ENCODE measurements at places on chromosomes 16 and 17.

- H3K27ac ChIP-seq, result no peak overlapping the region
- H3K36me3 ChIP-seq, result no peaks in the 10 kb centered on the region
- peak; percentile 53 for DNase-seq
Observed at GRCh38 chr16:20598832-20599469, 22.8 kb upstream of the ACSM2B start.

GRCh38 chr16:66269617-66270332 is 96.7 kb upstream of the CDH5 start:
- H3K36me3 ChIP-seq, result no peaks in the 10 kb centered on the region
- H3K4me3 ChIP-seq, result no peak overlapping the region
- DNase-seq, result no peak
- no peaks in the 10 kb centered on the region for H3K27me3 ChIP-seq
- H3K27ac ChIP-seq, result no peak overlapping the region

- no peak overlapping the region for H3K27ac ChIP-seq
- no peaks in the 10 kb centered on the region for H3K27me3 ChIP-seq
Observed at GRCh38 chr16:14464192-14464591, 165.9 kb downstream of the PARN start.

- H3K27me3 ChIP-seq, result no peaks in the 10 kb centered on the region
- H3K36me3 ChIP-seq, result no peaks in the 10 kb centered on the region
- DNase-seq, result peak; percentile 63
- peaks cover 13% of the 10 kb centered on the region for H3K4me1 ChIP-seq
- peak overlapping the region; percentile 57 for H3K27ac ChIP-seq
Observed at GRCh38 chr17:28404812-28405570, 1.0 kb downstream of the SLC46A1 start.

GRCh38 chr17:72760368-72760767 is 332.1 kb downstream of the SLC39A11 start:
- no peak for DNase-seq
- H3K27ac ChIP-seq, result no peak overlapping the region
- no peak overlapping the region for H3K4me3 ChIP-seq
- no peaks in the 10 kb centered on the region for H3K27me3 ChIP-seq

DNA sequence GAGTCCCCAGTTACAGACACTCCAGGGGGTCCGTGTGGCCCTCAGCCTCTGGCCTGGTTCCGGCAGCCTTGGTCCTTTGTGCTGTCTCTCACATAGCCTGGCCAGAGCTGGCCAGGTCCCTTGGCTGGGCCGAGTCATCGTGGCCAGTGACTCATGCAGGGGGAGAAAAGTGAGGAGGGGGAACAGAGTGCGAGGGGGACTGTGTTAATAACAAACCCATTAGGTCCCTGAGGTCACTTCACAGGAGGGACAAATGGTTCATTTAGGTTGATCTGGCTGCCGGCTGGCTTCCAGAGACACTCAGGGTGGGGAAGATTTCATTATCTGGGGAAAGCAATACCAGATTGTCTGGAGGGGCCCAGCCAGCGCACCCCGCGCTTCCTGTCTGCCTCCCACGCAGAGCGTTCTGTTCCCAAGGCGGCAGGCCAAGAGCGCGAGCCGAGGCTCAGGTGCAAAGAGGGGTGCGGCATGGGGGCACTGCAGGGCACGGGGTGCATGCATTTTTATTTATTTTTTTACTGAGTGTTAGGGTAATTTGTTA is 223.1 kb downstream of the SEC14L1 start:
- H3K36me3 ChIP-seq, result no peaks in the 10 kb centered on the region
- H3K27ac ChIP-seq, result peak overlapping the region; percentile 84
- peak; percentile 55 for DNase-seq
- H3K4me3 ChIP-seq, result no peak overlapping the region

GRCh38 chr17:66904760-66905624 is 59.5 kb upstream of the CACNG4 start:
- peaks cover 15% of the 10 kb centered on the region for H3K4me1 ChIP-seq
- no peak overlapping the region for H3K4me3 ChIP-seq
- peak overlapping the region; percentile 91 for H3K27ac ChIP-seq

DNA sequence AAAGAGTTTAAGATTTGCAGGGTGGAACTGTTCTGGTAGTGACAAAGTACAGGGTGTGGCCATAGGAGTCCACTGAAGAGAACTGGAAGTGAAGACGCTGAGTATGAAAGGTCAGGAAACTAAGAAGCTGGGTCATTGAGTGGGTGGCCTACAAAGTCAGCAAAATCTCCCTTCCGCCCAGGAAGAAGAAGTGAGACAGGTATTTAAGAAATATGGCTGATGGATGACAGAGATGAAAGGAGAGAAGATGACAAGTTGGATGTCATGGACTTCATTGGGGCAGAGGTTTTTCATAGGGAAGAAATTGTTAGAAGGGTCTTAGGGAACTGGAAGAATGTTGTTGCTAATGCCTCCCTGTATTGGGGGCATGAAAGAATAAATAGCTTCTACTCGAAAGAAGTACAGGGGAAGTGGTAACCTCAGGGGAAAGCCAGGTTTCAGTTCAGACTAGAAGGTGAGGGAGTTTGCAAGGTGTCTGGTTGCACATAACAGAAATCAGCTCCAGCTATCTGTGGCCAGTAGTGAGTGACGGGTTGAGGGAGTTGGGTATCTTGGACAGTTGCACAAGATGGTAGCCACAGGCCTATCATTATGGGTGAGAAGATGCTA is 33.6 kb upstream of the MED13 start:
- H3K27ac ChIP-seq, result no peak overlapping the region
- no peak for DNase-seq
- no peaks in the 10 kb centered on the region for H3K27me3 ChIP-seq
- H3K36me3 ChIP-seq, result no peaks in the 10 kb centered on the region
- H3K4me1 ChIP-seq, result peaks cover 4% of the 10 kb centered on the region

DNA sequence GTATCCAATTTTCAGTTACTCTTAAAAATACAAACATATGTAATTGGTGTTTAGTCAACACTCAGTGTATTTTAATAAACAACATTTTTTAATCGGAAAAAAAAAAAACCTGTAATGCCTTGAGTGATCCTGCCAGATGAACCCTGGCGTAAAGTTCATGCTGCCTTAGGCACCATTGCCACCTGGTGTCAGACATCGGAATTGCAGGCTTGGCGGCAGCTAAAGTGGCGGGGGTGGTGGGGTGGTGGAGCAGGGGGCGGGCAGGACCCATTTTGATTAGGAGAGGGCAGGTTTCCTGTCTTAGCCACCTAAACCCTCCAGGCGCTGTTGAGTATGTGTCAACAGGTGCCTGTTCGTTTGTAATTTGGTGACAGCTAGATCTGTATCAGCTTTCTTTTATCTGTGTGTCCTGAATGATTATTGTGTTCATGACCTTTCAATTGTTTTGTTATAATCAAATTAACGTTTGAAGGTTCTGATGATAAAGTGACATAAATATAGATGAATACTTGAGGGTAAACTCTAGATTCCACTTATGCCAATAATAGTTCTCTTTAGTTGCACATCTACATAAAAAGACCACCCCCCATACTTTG is 588.7 kb downstream of the CDH13 start:
- H3K27ac ChIP-seq, result no peak overlapping the region
- no peak overlapping the region for H3K4me3 ChIP-seq
- no peak for DNase-seq

Data from pancreas (tissue), 10 donors.